ENCODE measurements at places on chromosomes 6 and 20.

DNA sequence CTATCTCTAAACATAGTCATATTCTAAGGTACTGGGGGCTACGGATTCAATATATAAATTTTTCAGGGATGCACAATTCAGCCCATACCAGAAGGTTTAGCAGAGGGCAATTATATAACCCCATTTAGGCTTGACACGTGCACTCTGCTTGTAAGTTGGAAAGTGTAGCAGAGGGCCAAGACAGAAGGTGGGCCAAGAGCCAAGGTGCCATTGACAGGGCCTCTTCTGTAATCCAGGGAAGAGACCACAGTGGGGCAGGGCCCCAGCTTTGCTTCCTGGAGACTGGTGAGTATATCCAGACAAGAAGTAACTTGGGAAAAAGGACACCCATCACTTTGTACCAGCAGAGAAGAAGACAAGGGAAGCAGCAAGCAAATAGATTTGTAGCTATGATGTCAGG is 672.4 kb upstream of the MARCKS start:
- DNase-seq = no peak

GRCh38 chr20:10366898-10367692 is 66.9 kb downstream of the MKKS start:
- DNase-seq = no peak

DNA sequence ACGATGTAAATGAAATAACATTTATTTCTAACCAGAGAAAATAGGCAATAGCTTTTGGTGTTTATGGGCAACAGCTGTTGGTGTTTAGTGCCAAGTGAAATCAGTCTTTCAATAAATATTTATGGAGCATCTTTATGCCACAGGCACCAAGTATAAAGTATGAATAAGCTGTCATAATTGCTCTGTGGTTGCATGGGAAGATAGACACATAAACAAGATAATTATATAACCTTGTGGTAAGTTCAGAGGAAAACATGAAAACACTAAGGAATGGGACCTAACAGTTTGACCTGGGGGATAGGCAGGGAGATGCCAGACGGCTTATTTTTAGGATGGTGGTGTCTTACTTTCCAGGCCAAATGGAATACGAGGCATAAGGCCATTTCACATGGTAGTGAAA is 110.9 kb downstream of the GFRAL start:
- DNase-seq = no peak

- no peak for DNase-seq
Measured at GRCh38 chr6:44115866-44116265, 11.4 kb downstream of the MRPL14 start.

GRCh38 chr6:105797983-105798453 is 288.1 kb upstream of the PRDM1 start:
- DNase-seq = no peak
